HS-27A (cell line): ENCODE measurements at places on chromosomes 1 and 21.
A peak's percentile ranks its signal among the peaks of the same experiment; 100 is the strongest.

DNA sequence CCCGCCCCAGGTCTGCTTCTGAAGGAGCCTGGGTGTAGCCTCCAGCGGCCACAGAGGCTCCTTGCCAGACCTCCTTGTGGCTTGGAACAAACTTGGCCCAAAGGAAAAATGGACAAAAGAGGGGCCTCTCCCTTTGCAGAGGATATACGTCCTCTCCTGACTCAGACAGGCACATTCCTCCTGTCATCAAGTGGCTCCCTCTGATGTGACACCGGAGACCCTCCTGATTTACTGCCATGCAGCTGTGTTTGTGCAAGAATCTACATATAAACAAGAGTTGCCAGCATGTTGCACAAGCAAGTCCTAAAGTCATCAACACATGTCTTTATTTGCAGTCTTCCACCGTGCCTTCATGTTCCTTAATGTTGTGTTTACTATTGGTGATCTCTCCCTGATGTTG lies 54.1 kb upstream of the F3 start:
- no peak for DNase-seq

DNA sequence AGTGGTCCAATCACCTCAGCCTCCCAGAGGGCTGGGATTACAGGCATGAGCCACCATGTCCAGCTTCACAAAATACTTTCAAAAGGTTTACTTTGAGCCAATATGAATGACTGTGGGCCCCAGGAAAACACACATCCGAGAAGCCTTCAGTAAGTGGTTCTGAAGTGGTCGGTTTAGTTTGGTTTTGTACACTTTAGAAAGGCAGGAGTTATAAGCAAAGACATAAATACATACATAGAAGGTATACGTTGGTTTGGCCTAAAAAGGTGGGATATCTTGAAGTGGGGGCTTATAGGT lies 3.2 kb upstream of the MIB2 start:
- DNase-seq, result no peak

GRCh38 chr21:36034211-36034913 lies 26.0 kb downstream of the SETD4 start:
- no peak for DNase-seq

DNA sequence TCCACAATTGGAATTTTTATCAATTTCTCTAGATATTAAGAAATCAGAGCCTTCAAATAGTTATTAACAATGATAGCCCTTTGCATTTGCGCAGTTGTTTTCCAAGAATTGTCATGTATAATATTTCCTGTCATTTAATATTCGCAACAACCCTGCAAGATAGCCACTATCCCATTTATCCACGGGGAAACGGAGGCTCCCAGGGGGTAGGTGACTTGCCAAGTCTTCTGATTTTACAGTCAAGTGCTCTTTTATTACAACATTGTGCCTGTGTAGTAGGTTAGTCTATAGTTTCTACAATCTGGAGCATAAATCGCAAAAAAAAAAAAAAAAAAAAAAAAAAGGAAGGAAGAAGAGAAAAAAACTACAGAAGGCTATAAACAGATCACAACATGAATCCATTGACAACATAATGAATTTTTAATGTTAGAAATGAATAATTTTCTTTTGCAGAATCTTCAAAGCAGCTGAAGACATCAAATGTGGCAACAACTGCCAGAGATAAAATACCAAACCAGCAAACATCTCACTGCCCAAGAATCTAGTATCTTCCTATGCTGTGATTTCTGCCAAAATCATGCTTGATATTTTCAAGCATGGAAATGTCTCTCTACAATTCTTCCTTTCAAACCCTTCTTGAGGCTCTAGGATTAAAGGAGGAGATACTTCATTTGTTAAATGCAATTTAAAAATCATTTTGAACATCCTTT lies 125.5 kb downstream of the PTPN14 start:
- DNase-seq, result no peak

GRCh38 chr1:161399257-161399998 lies 31.8 kb upstream of the CFAP126 start:
- peak; percentile 88 for DNase-seq

GRCh38 chr1:184050636-184051035 lies 894 bp upstream of the TSEN15 start:
- DNase-seq, result no peak

GRCh38 chr1:8679929-8680663 lies 137.3 kb downstream of the RERE start:
- DNase-seq, result no peak

DNA sequence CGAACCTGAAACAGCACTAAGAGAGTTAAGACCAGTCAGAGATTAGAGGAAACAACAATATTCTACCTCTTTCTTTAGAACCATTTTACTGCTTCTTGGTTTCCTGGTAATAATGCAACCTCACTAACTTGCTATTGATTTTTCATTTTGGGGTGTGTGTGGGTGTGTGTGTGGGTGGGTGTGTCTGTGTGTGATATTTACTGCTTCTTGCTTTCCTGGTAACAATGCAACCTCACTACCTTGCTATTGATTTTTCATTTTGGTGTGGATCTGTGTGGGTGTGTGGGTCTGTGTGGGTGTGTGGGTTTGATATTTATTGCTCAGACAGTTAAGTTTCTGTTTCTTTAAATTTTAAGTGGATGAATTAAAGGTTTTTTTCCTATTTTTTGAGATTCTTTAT lies 208.8 kb downstream of the LRRC7 start:
- DNase-seq, result no peak

DNA sequence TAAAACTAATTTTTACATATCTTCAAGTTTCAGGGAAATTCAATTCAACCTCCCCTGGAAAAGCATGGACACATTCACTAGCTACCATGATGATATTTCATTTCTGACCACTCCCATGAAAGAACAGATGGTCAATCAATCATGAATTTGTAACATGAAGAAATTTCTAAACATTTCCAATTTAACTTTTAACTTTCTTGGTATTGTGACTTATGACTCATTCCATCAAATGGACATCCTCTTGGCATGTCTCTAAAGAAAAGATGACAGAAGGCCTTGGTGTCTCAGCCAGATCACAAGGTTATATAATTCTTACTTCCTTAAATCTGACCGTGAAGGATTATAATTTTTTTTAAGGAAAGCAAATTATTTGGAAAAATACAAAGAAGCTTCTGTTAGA lies 10.5 kb upstream of the MCOLN3 start:
- no peak for DNase-seq

DNA sequence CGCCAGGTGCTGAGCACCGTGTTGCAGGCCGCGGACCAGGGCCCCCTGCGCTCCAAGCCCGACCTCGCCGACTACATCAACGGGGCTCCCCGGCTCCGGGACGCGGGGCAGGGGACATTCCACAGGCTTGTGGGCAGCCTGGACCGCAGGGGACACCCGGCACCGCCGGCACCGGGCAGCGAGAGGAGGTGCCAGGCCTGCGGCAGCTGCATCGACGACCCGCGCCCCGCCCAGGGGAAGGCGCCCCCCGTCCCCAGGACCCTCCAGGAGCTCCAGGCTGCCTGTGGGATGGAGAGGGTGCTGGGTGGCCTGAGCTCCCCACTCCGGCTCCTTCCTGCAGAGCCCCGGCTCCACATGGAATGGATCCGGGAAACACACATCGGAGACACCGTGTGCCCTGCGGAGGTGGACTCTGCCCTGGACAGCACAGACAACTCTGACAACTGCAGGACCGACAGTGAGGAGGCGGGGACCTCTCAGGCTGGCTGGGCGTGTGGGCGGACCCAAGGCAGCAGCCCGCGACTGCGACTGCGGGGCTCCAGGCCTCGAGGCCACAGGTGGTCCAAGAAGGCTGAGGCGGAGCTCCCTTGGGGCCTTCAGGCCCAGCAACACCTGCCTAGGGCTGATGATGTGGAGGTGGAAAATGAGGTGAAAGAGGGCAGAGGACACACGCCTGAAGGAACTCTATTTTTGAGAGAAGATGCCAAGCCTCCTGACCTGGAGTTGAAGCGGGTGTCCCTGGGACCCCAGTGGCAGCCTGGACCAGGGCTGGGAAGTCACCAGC lies 22.8 kb downstream of the KIAA1614 start:
- no peak for DNase-seq

GRCh38 chr21:44701541-44701940 lies 4.6 kb downstream of the KRTAP10-12 start:
- DNase-seq, result no peak

DNA sequence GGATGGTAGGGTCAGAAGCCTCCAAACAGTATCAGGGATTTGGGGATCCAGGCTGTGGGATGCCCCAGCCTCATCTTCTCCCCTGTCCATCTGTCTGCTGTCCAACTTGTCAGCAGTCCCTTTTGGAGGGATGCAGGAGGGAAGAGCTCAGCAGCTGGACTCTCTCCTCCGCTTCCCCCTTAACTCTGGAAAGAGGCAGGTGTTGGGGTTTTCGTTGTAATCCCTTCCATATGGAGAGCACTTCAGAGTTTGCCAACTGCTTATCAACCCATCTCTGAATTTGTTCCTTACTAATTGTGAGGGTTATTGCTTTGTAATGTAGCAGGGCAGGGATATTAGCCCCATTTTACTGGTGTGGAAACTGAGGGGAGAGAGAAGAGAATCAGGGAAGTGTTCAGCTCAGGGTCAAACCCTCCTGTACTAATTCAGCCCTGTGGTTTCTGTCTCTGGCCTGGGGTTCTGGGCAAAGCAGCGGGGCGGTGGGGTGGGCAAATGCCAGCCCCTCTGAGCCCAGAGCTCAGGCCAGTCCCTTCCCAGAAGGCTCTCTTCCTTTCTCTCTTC lies 3.2 kb downstream of the CITED4 start:
- DNase-seq, result no peak

DNA sequence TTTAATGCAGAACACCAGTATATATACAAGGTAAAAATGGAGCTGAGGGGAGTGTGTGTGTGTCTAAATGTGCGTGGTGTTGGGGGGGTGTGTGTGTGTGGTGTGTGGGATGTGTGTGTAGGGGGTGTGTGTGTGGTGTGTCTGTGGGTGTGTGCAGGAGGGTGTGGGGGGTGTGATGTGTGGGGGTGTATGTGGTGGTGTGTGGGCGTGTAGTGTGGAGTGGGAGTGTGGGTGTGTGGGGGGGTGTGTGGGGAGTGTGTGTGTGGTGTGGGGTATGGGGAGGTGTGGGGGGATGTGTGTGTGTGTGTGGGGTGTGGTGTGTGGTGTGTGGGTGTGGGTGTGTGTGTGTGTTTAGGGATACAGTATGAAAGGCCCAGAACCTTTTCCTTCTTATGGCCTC lies 202.3 kb upstream of the CACYBP start:
- DNase-seq, result no peak

GRCh38 chr1:183694066-183694465 lies 41.0 kb upstream of the APOBEC4 start:
- no peak for DNase-seq
